ENCODE measurements at places on chromosomes 7 and 10. TPM values are rescaled to one million over a fixed set of nuclear protein-coding genes. Genes with fewer than 3 reads are reported as not detected.

DNA sequence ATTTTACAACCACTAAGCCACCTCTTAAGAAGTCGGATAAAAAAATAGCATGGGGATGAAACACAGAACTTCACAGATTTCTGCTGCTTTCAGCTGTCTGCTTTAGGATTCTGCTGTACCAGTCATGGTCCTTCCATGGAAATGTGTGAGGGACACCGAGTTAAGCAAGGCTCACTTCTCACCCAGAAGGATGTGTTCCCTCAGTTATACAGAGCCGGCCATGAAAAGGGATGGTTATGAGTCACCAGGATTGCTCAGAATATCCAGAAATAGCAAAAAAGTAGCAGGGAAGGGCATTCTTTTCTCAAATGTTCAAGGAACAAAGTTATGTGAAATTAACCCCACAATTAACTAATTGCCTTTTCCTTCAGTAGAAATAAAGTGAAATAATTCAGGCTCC, 124.4 kb downstream of the AMPH start:
- H3K4me1 ChIP-seq: no peaks in the 10 kb centered on the region
- DNase-seq: no peak
- no peak overlapping the region for H3K4me3 ChIP-seq
- no peaks in the 10 kb centered on the region for H3K36me3 ChIP-seq
- H3K27me3 ChIP-seq: no peaks in the 10 kb centered on the region
- H3K27ac ChIP-seq: no peak overlapping the region

DNA sequence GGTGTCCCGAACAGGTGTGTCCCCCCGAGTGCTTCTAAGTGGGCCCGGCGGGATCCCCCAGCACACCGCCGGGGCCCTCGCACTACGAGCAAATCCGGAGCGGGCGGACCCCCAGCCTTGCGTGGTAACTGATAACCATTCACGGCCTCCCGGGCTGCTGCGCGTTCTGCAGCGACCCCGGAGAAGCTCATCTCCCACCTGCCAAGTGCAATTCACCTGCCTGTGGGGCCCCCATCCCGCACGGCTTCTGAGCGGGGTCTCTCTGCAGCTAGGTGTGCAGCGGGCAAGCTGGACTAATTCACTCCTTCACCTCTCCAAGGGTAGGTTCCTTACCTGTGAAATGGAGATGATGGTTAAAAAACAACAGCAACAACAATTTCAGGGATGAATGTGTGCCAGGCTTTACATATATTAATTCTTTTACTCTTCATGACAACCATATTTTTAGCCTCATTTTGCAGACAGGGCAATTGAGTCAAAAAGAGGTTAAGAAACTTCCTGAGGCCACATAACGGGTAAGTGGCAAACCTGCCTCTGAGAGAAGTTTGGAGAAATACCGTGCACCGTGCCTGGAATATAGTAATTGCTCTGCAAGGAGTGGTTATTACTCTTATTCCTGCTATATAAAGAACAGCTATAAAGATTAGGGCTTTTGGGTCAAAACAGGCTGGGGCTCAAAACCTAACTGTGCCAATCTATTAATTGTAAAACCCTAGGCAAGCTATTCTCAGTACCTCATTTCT, 652 bp upstream of the PODXL start:
- no peak for DNase-seq
- H3K27ac ChIP-seq: no peak overlapping the region
- H3K36me3 ChIP-seq: no peaks in the 10 kb centered on the region
- peak overlapping the region; percentile 33 for H3K4me3 ChIP-seq
- H3K27me3 ChIP-seq: no peaks in the 10 kb centered on the region
- H3K4me1 ChIP-seq: peaks cover 16% of the 10 kb centered on the region

- H3K4me1 ChIP-seq: no peaks in the 10 kb centered on the region
- no peak overlapping the region for H3K4me3 ChIP-seq
- H3K36me3 ChIP-seq: no peaks in the 10 kb centered on the region
- no peak overlapping the region for H3K27ac ChIP-seq
- H3K27me3 ChIP-seq: no peaks in the 10 kb centered on the region
Measured at GRCh38 chr10:122475591-122476332, 14.4 kb downstream of the HTRA1 start.

- no peak overlapping the region for H3K27ac ChIP-seq
- H3K4me1 ChIP-seq: peaks cover 17% of the 10 kb centered on the region
- no peak overlapping the region for H3K4me3 ChIP-seq
- H3K36me3 ChIP-seq: no peaks in the 10 kb centered on the region
- DNase-seq: no peak
- no peaks in the 10 kb centered on the region for H3K27me3 ChIP-seq
Measured at GRCh38 chr10:124546957-124547646, 85.5 kb downstream of the LHPP start.

- DNase-seq: no peak
- no peaks in the 10 kb centered on the region for H3K36me3 ChIP-seq
- H3K4me3 ChIP-seq: no peak overlapping the region
- no peaks in the 10 kb centered on the region for H3K27me3 ChIP-seq
Measured at GRCh38 chr7:2720024-2720423, 32.0 kb downstream of the AMZ1 start.

- H3K27me3 ChIP-seq: no peaks in the 10 kb centered on the region
- no peak for DNase-seq
- no peaks in the 10 kb centered on the region for H3K36me3 ChIP-seq
- H3K4me3 ChIP-seq: no peak overlapping the region
- H3K4me1 ChIP-seq: no peaks in the 10 kb centered on the region
- no peak overlapping the region for H3K27ac ChIP-seq
Measured at GRCh38 chr7:70788276-70788675, 343.7 kb upstream of the GALNT17 start.

GRCh38 chr7:74615933-74616780, 41.4 kb upstream of the GTF2I start:
- no peak overlapping the region for H3K27ac ChIP-seq
- no peaks in the 10 kb centered on the region for H3K4me1 ChIP-seq
- H3K27me3 ChIP-seq: no peaks in the 10 kb centered on the region
- no peak overlapping the region for H3K4me3 ChIP-seq
- DNase-seq: no peak

DNA sequence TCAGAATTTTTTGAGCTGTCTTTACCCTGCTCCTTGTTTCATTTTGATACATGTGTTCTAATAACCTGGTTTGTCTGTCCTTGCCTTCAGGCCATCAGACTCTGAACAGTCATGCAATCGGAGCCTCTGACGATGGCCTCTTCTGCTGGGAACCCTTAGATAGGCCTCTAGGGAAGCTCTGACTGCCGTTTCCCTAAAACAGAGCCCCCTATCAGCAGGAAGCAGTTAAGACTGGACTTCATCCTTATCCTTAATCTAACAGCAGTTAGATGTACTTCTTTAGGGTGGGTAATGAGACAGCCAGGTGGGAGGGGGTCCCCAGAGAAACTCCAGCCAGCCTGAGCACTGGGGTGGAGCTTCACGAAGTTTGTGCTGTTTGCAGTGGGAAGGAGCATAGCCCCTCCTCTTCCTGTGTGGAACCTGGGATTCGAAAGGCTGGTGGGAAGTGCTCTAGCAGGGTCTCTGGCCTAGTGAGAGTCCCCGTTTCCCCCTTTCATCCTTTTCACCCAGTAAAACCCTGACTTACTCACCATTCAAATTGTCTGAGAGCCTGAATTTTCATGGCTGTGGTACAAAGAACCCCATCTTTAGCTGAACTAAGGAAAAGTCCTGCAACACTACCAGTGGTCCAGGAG, 28.4 kb upstream of the SORCS3 start:
- H3K36me3 ChIP-seq: no peaks in the 10 kb centered on the region
- no peak overlapping the region for H3K4me3 ChIP-seq
- no peak for DNase-seq
- H3K27me3 ChIP-seq: no peaks in the 10 kb centered on the region
- H3K4me1 ChIP-seq: no peaks in the 10 kb centered on the region
- H3K27ac ChIP-seq: no peak overlapping the region

GRCh38 chr10:34584164-34584563, 230.9 kb downstream of the PARD3 start:
- H3K36me3 ChIP-seq: no peaks in the 10 kb centered on the region
- DNase-seq: no peak
- H3K27ac ChIP-seq: no peak overlapping the region
- no peaks in the 10 kb centered on the region for H3K27me3 ChIP-seq
- no peak overlapping the region for H3K4me3 ChIP-seq
- H3K4me1 ChIP-seq: no peaks in the 10 kb centered on the region

GRCh38 chr7:48710995-48711394, 213.4 kb upstream of the CDC14C start:
- DNase-seq: no peak
- no peaks in the 10 kb centered on the region for H3K36me3 ChIP-seq
- no peaks in the 10 kb centered on the region for H3K4me1 ChIP-seq
- no peaks in the 10 kb centered on the region for H3K27me3 ChIP-seq

DNA sequence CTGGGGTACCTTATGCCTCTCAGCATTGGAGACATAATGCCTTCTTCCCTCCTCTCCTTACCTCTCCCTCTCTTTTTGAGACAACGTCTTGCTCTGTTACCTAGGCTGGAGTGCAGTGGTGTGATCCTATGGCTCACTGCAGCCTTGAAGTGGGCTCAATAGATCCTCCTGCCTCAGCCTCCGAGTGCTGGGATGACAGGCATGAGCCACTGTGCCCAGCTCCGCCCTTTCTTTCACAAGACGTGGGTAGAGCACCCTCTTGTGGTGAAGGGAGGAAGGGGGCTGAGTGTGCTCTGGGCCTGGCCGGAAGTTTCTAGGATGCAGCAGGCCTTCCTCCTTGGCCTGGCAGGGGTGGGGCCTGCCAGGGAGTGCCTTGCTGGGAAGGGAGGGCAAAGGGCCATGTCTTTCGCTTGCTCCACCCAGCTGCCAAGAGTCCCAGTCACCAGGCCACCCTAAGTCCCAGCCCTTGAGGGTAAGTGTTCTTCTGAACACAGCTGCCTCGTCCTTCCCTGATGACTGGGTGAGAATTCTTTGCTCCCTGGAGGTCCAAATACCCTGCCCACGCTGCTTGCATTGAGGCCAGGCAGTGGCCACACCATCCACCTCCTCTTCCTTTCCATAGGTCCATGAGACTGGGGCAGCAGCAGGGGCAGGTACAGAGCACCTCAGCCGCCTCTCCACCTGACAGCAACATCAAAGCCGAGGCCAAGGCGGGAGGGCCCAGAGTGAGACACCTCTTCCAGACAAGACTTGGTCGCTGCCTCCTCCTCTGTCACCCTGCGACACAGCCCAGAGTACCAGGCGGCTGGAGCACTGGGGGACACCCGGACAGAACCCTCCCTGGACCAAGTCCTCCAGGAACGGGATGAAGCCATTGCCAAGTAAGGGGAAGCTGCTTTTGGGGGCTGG, 3.7 kb downstream of the ABHD11 start:
- H3K4me1 ChIP-seq: peaks cover 18% of the 10 kb centered on the region
- no peak overlapping the region for H3K4me3 ChIP-seq
- peak; percentile 84 for DNase-seq
- H3K36me3 ChIP-seq: no peaks in the 10 kb centered on the region
- peak overlapping the region; percentile 44 for H3K27ac ChIP-seq
- no peaks in the 10 kb centered on the region for H3K27me3 ChIP-seq

DNA sequence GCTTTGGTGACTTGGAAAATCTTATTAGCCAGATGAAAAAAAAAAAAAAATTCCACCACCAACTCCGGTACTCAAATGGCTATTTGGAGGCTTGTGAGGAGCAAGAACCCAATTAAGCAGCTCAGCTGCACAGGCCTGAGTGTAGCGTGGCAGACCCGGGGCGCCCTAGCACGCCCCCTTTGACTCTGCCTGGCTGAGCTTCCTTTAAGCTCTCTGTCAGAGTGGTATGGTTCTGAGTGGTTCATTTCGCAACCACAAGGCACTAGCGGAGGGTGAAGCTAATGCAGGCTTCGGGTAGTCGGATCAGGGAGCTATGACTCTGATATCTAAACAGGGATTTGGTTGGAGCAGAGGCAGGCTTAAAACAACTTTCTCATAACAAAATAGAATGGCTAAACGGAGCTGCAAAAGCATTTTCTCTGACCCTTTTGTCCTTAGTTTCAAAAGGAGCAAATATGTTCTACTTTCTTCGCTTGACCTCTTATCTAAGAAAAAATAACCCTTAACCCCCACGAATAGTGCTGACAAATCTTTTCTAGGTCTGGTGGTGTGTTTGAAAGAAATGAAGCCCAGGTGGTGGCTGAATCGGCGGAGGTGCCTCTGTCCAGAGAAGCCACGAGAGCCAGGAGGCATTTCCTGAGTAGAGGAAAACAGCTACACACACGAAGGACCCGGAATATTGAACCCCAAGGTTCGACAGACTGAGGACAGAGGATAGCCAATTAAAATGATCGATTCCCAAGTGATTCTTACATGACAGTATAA, 285.4 kb upstream of the GLI3 start:
- no peaks in the 10 kb centered on the region for H3K27me3 ChIP-seq
- no peaks in the 10 kb centered on the region for H3K4me1 ChIP-seq
- H3K27ac ChIP-seq: no peak overlapping the region
- H3K36me3 ChIP-seq: no peaks in the 10 kb centered on the region
- H3K4me3 ChIP-seq: no peak overlapping the region

GRCh38 chr7:8065356-8065813, 96.8 kb downstream of the GLCCI1 start:
- no peak for DNase-seq
- no peaks in the 10 kb centered on the region for H3K27me3 ChIP-seq
- no peak overlapping the region for H3K27ac ChIP-seq
- H3K36me3 ChIP-seq: peaks cover 8% of the 10 kb centered on the region

DNA sequence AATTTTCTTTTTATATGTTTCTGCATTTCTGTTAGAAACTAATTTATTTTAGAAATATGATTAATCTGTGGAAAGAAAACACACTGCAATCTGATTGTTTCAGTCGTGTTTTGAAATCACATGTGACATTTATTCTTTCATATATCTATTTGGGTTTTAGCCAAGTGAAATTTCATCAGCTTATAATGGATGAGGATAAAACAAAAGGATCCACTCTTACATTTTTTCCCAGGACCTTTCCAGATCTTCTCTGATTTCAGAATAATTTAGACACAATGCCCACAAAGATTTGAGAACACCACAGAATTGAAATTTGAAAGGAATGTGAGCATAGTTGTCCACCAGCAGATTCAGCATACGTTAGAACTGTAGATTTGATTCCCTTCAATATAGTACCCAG, 29.1 kb downstream of the CBLL1 start:
- H3K4me3 ChIP-seq: no peak overlapping the region
- H3K4me1 ChIP-seq: no peaks in the 10 kb centered on the region
- no peak overlapping the region for H3K27ac ChIP-seq
- no peak for DNase-seq
- H3K27me3 ChIP-seq: no peaks in the 10 kb centered on the region

DNA sequence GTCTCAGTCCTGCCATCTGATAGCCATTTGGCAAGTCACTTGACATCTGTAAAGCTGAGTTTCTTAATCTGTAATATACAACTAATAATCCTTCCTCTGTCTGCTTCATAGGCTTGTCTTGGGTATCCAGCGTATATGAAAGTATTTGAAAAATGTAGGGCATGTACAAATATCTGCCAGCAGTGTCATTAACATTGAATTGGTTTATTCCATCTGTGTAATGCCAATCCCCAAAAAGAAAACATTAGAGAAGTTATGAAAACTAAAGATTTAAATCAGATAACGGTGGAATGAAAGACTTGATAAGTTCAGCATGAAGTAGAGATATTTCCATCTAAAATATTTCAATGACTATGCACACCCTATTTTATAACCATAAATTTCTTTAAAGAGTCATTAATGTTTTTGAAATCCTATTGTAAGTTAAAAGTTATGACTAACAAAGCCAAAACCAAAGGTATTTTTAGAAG, 9.8 kb upstream of the RTKN2 start:
- no peak overlapping the region for H3K4me3 ChIP-seq
- H3K36me3 ChIP-seq: no peaks in the 10 kb centered on the region
- no peak for DNase-seq
- no peak overlapping the region for H3K27ac ChIP-seq
- no peaks in the 10 kb centered on the region for H3K4me1 ChIP-seq
- H3K27me3 ChIP-seq: no peaks in the 10 kb centered on the region

Gene CLCN1
- total RNA-seq: not detected

Gene CDC123
- total RNA-seq: 37.0 TPM

Gene C7orf57
- total RNA-seq: not detected

Gene FUOM
- total RNA-seq: 20.5 TPM

Gene FAM180A
- total RNA-seq: not detected

Gene KIF11
- total RNA-seq: 0.32 TPM

Gene IL15RA
- total RNA-seq: 24.9 TPM

Gene AGAP6
- 17.8 TPM for total RNA-seq

Gene AOAH
- 127 TPM for total RNA-seq

Gene GPR15LG
- total RNA-seq: not detected

Measured in naive thymus-derived CD4-positive, alpha-beta T cell (primary cell).